Glomerular endothelial cell (primary cell): ENCODE measurements at places on chromosomes 4 and X. TPM values are rescaled to one million over a fixed set of nuclear protein-coding genes. Genes with fewer than 3 reads are reported as not detected.

DNA sequence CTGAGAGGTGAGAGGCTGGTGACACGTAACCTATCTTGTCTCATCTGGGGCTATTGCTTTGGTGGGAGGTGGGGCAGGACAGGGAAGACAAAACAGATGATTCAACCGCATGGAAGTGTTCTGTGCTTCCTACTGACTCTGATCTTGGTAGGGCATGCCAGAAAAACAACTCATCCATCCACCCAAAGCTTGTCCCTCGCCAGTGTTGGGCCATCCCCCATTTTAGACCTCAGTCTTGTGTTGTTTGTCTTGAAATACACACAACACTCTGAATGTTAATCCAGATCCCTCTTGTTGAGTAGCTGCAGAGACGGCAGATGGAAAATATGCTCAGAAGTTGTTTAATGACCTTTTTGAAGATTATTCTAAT lies 377 bp downstream of the CHRNA9 start:
- DNase-seq: no peak

GRCh38 chr4:148196164-148196563 lies 246.1 kb downstream of the NR3C2 start:
- no peak for DNase-seq

- no peak for DNase-seq
Measured at GRCh38 chr4:139018971-139019758, 3.6 kb downstream of the NOCT start.

- no peak for DNase-seq
Measured at GRCh38 chr4:24137671-24138601, 248.1 kb upstream of the PPARGC1A start.

The IL13RA1 gene
- total RNA-seq: 69.4 and 78.1 TPM in 2 replicates

The CLTRN gene
- 0.12 and 2.1 TPM in 2 replicates for total RNA-seq

DNA sequence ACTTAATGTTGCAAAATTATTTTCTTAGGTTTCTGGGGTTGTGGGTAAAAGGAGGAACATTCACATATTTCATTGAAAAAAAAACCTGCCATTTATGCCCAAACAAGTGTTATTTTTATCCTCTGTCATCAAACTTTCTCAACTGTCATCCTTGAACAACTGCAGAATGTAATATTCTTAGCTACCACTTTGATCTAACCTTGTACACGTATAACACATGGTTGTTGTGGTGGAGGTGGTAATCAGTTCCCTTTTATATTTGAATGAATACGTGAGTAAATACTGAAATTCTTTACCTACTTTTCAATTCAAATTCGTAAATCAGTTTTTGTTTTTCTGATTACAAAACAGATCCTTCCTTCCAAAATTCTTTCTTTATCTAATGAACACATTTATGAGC lies 3.8 kb upstream of the AMMECR1 start:
- no peak for DNase-seq

DNA sequence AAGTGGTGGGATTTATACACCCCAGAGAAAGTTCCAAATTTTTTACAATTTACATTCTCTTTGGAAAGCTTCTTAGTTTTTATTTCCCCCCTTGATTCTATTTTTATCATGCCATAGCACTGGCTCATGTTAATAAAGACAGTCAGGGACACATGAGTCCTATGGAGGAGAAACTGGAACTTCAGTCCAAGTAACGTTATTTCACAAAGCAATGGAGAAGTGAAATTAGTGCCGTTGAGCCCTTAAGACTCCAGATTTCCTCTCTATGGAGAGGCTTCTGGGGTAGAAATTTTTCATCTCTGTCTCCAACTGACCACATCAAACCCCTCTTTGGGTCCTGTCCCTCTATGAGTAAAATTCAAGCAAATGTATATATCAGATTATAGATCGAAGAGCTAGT lies 12.8 kb upstream of the TASL start:
- DNase-seq: no peak

- DNase-seq: peak; percentile 54
Measured at GRCh38 chrX:71652405-71652804, 14.9 kb upstream of the LOC101059915 start.

- DNase-seq: no peak
Measured at GRCh38 chrX:96147681-96148080, 537.0 kb upstream of the DIAPH2 start.

The PTPN13 gene
- total RNA-seq: 3.0 and 10.5 TPM in 2 replicates
